ENCODE measurements at places on chromosomes 2 and 18. TPM values are rescaled to one million over a fixed set of nuclear protein-coding genes. Genes with fewer than 3 reads are reported as not detected.

Gene ATP6V1B1
- 1.8 TPM for total RNA-seq

Gene CDH2
- 39.4 TPM for total RNA-seq

Gene ERLEC1
- total RNA-seq: 64.0 TPM

Gene GCG
- total RNA-seq: not detected

Gene C2orf66
- total RNA-seq: not detected

Gene COL3A1
- total RNA-seq: 0.21 TPM

Gene POTEI
- total RNA-seq: not detected

Gene VAMP5
- not detected for total RNA-seq

Gene ANKRD53
- 0.28 TPM for total RNA-seq

Gene SLC66A3
- total RNA-seq: 27.8 TPM

Gene GAL3ST2
- total RNA-seq: 0.15 TPM

Gene ANKRD30BL
- total RNA-seq: not detected

Gene GRB14
- 5.0 TPM for total RNA-seq

Gene STK36
- total RNA-seq: 11.7 TPM

Gene HOXD13
- total RNA-seq: 0.19 TPM

Gene G6PC2
- total RNA-seq: not detected

Gene CSRNP3
- not detected for total RNA-seq

Gene LHCGR
- total RNA-seq: not detected

Gene TSPYL6
- not detected for total RNA-seq

Gene DAW1
- 2.3 TPM for total RNA-seq

Gene SLC9A2
- total RNA-seq: 3.3 TPM

Gene TBR1
- 0.01 TPM for total RNA-seq

Gene CYP27C1
- total RNA-seq: 4.3 TPM

Gene RPRM
- 0.11 TPM for total RNA-seq

Gene ABCG8
- total RNA-seq: not detected

Gene TRABD2A
- total RNA-seq: 16.2 TPM

Gene LYG2
- not detected for total RNA-seq

Gene IL36RN
- 0.12 TPM for total RNA-seq

Gene SIGLEC15
- total RNA-seq: not detected

Gene PIEZO2
- 0.70 TPM for total RNA-seq

Gene RAMP1
- total RNA-seq: not detected

Gene PCARE
- total RNA-seq: not detected

Gene PID1
- total RNA-seq: 4.3 TPM

Gene LIMS3
- total RNA-seq: not detected

Gene LYG1
- 1.2 TPM for total RNA-seq

Gene GPAT2
- total RNA-seq: not detected
